ENCODE measurements at places on chromosomes 1 and 21. TPM values are rescaled to one million over a fixed set of nuclear protein-coding genes. Genes with fewer than 3 reads are reported as not detected.

The ANKRD34A gene
- 4.6 TPM for total RNA-seq

The CD1E gene
- not detected for total RNA-seq

The OXCT2 gene
- 1.0 TPM for total RNA-seq

The PADI2 gene
- total RNA-seq: 0.23 TPM

GRCh38 chr1:112803906-112804762 is 89.0 kb upstream of the PPM1J start:
- DNase-seq: peak; percentile 71

DNA sequence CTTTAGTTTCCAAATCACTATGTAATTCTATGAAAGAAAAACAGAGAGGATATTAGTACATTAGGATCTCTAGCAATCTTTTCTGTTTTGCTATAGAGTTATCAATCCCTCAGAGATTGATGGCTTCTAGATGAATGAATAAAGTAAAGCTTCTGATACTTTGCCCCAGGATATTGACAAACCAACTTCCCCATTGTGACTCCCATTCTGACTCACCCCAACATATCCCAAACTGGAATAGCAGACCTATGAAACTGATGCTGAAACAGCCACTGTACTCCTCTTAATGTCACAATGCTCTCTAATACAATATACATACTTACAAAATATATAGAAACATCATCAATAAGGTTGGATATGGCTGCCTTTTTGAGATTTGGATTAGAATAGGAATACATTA is 442.1 kb upstream of the NR5A2 start:
- DNase-seq: no peak

DNA sequence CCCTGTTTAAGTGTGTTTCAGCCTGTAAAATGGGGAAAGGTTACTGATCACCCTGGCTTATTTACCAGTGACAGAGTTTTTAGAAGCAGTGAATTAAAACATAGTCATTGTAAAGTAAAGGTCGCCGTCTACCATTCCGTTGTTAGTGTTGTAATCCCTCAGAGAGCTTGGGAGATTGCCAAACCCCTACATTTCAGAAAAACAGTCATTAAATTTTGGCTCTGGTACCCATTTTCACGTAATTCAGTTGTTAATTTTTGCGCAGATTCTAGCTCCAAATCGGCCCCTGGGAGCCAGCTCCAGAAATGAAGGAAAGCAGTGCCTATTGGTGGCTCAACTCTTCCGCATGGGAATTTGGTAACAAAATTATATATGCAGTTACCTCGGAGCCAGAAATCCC is 127.7 kb upstream of the AJAP1 start:
- no peak for DNase-seq

GRCh38 chr1:59761443-59761842 is 53.3 kb upstream of the HOOK1 start:
- DNase-seq: no peak

GRCh38 chr1:167755654-167756053 is 33.9 kb downstream of the MPZL1 start:
- DNase-seq: no peak
